ENCODE measurements at places on chromosomes 3 and 15.

DNA sequence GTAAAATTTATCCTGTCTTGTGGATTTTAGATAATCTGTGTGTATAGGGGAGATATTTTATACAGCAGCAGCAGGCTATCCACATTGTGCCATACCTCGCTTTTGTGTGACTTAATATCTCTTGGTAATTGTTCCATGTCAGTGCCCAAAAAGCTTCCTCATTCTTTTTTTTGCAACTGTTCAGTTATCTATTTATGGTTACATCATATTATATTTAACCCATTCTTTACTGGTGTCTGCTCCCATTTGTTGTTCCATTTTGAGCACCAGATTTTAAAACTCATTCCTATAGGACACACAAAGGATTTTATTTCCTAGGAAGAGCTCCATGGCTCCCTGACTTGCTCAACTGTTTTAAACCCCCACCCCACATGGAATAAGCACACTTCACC lies 86.3 kb upstream of the RASGRP1 start:
- no peak for DNase-seq

GRCh38 chr3:142223282-142223681 lies 2.1 kb downstream of the GK5 start:
- DNase-seq = no peak

- no peak for DNase-seq
Observed at GRCh38 chr3:124395584-124396338, 334.5 kb upstream of the UMPS start.

DNA sequence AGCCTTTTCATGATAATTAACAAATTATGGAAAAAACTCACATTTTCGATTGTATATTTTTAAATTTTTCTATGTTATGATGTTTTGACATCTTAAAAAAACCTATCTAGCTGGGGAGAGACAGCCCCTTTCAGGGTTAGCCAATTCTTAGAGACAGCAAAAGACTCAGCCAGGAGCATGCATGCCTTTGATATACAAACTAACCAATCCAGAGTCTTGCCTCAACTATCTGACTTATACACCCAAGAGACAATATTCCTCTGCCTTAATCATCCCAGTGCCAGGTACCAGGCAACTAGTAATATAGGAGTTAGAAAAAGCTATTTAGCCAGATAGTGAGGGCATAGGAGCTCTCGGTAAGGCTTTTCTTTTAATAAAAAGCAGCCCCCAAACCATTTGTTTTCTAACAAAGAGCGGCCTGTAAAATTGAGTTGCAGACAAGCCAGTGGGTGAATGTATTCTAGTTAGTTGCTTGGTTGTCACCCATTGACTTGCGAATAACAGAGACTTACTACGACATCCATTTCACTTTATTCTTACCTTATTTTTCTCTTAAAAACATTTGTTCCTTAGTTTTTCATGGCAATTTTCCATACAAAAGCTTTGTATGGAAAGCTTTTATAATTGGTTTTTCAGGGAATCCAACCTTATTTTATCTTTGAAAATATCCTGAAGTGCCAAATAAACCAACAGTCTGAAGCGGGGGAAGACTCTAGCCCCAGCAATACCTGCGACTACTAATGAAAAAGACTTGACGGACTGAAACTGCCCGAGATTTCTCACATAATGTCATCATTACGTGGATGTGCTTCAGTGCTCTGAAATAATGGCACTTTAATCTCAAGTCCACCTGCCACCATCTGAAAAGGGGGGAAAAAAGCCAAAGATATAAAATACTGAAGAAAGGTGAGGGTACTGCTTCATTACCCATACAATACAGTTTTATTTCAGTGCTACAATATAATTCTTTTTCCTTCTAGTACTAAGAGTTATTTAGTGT lies 64.6 kb upstream of the ATP2C1 start:
- DNase-seq = no peak

DNA sequence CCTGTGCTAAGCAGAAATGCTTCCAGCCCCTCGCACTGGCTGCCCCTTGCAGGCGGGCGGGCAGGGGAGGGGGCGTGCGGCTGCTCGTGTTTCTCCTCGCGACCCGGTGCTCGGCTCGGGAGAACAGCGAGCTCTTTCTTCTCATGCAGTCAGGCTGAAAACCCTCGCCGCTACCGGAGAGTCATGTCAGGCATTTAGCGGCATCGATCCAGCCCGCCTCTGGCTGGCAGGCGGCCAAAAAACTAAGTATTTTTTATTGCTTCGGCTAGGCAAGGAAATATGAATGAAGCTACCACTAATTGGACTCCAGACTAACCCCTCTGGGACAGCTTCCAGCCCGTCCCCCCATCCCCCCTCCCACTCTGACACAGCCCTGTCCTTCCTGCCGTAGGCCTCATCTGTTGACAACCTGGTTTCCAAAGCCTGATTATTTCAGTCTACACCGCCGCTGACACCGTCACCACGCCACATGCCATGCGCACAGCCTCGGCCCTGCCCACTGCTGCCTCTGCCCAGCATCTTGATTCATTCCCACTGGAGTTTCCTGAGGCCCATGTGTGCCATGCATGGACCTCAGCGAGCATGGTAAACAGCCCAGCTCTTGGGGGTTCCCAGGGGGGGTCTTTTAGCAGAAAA lies 35.3 kb downstream of the TLE3 start:
- DNase-seq = no peak

DNA sequence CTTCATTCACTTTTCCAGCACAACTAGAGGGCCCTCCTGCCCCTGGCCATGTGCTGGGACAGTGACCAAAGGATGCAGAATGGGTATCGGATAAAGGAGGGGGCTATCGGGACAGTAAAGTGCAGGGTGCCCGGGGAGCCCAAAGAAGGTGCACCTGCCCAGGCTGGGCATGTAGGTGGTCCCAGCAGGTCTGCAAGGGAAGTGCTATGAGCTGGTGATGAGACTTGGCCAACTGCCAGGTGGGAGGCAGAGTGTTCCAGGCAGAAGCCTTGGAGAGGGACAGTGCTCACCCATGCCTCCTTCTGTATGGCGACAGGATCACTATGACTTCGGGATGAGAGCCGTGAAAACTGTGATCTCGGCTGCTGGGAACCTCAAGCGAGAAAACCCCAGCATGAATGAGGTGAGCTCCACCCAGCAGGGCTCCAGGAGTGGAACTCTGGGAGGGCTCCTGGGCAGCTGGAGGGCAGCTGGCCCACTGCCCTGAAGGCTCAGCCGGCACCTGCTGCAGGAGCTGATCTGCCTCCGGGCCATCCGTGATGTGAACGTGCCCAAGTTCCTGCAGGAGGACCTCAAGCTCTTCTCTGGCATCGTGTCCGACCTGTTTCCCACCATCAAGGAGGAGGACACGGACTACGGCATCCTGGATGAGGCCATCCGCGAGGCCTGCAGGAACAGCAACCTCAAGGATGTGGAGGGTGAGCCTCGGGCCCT lies 48.4 kb downstream of the DNAH1 start:
- DNase-seq = no peak

DNA sequence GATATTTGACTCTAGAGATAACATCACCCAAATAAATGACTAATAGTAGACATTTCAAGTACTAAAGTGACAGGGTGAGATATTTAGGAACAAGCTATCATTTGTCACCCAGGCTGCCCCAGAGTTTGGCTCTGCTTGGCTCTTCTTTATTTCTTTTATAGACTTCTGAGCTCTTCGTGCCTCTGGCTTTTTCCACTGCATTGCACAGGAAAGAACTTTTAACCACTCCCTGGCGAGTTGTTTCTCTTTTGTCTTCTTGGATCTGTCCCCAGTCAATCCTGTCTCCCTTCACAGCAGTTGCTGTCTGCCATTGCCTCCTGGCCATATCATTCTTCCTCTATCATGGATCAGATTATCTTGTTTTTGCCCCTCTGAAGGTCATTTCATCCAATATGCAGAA lies 339.2 kb upstream of the DCBLD2 start:
- no peak for DNase-seq

DNA sequence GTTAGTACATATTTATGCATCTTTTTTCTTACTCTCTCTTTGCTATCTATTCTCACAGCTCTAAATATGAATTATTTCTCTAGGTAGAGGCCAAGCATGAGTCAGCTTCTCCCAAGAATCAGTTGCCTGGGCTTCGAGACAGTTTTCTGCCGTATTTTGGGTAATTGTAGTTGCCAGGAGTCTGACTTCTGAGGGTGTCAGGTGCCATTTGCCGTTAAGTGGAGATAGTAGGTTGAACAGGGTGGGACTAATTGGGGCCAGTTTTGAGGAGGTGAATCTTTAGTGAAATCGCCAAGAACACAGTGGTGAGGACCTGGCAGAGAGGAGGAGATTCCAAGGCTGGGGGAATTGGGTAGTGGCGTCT lies 7.8 kb upstream of the NRROS start:
- no peak for DNase-seq

- DNase-seq = no peak
Observed at GRCh38 chr3:99418709-99419108, 219.7 kb upstream of the COL8A1 start.

DNA sequence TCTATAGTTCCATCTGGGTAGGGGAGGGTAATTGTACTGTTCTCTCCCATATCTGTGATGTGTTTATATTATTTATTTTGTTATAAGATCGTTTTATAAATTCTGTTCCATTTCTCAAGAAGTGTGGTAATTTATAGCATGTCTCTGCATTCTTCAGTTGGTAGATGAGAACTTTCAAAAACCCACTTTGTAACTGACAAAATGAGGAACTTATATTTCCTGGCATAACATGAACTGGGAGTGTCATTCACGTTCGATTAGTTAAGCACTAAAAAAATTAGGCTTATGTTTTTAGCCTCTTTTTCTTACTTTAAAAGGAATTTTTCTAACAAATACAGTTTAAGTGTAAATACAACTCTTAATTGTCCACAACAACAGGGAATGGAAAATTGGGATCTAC lies 230.8 kb downstream of the CGGBP1 start:
- no peak for DNase-seq

DNA sequence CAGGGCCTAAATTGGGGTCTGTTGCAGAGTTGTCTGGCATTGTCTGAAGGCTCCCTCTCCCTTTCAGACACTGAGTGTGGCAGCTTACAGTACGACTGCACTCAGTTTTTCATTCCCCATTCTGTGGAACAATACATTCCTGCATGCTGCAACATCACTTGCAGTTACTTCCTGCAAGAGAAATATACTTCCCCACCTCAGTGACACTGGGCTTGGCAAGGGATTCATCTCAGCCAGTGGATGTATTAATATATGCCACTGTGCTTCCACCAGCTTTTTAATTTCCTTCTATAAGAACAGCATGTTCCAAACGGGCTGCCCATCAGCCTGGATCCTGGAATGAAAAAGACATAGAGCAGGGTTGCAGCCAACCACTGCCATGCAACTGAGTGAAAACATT lies 23.1 kb downstream of the B3GALNT1 start:
- no peak for DNase-seq

DNA sequence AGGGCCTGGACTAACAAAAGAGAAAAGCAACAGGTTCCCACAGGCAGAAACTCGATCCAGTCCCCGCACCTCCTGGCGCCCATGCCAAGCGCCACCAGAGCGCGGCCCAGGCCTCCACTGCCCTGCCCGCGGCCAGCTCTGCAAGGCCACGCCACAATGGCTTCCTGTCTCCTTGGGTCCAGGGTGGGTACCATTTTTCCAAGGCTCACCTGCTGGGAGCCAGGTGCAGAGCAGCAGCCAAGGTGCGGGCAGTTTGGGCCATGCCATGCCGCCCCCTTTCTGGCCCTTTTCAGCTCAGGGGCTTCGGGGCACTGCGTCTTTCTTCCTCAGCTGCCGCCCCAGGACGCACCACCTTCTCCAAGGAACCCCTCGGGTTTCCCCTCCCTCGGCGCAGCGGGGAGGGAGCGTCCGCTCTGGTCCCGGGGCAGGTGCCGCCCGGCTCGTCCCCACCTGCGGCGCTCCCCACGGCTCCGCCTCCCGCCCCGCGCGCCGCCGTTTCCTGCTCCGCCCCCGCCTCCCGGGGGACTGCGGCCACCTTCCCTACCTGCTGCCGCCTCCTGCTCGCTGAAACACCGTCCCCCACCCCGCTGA lies at the start of gene ILDR1:
Gene ILDR1, minus strand, starts transcription at position 437 of the 591 bp plus-strand sequence. Its CDS starts 170 bp downstream, at position 267.
- DNase-seq = no peak

- no peak for DNase-seq
Observed at GRCh38 chr3:39718674-39719595, 90.5 kb upstream of the MYRIP start.

GRCh38 chr15:27595211-27595610 lies 503.9 kb downstream of the OCA2 start:
- no peak for DNase-seq

GRCh38 chr3:127079211-127079610 lies 96.3 kb downstream of the PLXNA1 start:
- no peak for DNase-seq

DNA sequence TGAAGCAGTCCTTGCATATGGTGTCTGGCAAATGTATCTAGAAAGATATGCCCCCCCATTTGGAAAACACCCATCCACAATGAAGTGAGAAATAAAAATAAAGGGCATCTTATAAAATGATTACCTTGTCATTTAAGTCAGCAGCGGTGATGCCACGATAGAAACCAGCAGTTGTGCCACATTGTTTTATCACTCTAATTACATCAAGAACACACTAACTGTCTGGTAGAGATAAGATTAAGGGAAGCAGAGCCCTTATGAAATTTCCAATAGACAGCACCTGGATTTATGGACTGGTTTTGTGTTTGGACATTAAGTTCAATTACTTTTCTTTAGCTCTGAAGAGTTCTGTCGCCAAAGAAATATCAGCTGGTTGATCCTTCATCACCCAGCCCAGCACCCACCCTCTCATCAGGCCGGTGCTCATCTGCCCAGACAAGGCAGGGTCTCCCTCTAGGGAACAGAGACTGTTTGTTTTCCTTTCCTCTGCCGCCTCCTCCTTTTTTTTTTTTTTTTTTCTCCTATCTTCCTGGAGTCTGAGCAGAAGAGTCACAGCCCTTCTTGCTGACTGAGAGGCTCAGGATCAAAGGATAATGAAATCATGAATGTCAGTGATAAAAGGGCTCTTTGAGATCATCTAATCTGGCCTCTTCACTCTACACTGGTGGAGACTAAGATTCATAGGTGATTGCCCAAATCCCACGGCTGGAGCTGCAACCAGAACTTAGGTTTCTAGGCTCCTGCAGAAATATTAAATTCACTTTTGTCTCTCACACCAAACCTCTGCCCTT lies 464.1 kb downstream of the NTRK3 start:
- no peak for DNase-seq

- no peak for DNase-seq
Observed at GRCh38 chr15:59153466-59153865, 48.5 kb downstream of the CCNB2 start.

DNA sequence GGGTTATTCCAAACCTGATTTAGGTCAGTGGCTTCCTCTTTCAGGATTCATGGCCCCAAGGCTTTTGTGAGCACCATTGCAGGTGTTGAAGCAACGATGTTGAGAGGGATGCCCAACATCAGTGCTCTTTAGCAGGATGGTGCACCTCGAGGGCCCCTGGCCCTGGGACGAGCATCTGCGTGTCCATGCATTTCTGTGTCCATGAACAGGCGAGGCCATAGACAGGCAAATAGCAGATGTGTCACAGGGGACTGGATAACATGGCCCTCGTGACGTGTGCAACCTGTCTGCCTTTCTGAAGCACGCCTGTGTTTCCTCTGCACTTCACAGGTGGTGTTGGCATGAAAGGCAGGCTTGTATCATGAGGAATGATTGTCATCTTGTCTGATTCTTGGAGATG lies 132.3 kb downstream of the SNRPN start:
- DNase-seq = no peak

- DNase-seq = no peak
Observed at GRCh38 chr3:76958274-76958673, 81.6 kb upstream of the ROBO2 start.
